Stimulated activated CD8-positive, alpha-beta memory T cell treated with anti-CD3 and anti-CD28 coated beads, Interleukin-4, amount 100 ng/mL, for 4 hours (primary cell): ENCODE measurements at places on chromosomes 2 and 18.

- DNase-seq = no peak
These were observed 194.8 kb upstream of the GULP1 start for GRCh38 chr2:188096910-188097309.

DNA sequence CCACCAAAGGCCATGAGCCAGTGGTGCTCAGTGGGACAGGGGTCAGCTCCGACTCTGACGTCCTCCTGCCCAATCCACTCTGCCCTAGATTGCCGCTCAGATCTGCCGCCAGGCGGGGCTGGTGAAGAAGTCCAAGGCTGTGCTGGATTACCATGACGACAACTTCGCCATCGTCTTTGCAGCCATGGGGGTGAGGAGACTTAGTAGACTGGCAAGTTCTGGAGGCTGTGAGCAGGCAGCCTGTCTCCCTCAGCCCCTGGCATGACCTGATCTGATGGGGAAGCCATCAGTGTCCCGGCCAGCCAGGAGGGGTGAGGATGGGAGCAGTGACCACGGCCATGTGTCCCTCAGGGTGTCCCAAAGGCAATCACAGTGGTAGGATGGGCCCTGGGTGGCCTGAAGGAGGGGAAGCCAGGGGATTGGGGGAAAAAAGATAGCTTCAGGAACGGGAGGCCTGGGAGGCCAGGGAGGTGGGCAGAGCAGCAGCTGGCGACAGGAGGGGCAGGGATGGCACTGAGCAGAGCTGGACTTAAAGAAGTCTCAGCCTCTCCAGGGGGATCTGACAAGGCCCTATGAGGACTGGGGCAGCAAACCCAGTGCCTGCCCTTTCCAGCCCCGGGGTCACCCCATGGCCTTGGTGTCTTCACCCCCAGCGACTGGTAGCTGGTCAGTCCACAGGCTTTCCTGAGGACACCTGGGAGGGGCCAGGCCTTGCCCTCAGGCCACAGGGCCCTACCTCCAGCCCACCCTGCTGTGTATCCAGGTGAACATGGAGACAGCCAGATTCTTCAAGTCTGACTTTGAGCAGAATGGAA, 17.4 kb upstream of the ANKRD53 start:
- no peak for DNase-seq

DNA sequence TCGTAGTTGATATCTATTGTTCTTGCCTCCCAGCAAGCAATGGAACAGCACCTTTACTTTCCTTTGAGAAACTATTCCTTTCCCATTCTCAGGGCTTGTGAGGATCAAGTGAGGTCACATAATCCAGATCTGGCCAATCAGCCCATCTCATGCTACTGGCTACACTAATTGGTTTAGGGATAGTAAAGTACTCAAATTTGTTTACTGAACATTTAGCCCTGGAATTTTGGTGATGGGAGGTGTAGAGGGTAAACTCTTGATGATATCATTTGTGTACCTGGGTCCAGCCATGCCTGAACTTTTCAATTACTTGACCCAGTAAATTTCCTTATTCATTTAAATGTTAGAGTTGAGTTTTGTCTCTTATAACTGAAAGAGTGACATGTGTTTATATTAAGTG, 195.8 kb upstream of the TNP1 start:
- no peak for DNase-seq

DNA sequence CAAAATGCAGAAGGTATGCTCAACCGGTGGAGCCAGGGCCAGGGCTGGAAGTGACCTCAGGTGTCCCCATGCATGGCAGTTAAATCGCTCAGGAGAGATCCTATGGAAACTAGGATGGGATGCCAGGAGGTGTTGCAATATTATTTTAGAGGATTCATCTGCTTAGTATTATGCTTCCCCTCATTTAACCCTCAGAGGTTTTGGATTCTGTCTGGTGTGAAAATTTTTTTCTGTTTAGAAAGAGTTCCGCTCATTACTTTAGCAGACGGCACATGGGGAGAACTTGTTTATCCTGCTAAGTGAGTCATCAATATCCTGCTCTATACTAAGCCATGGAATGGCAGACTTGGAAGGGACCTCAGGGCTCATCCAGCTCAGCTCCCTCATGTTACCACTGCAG, 42.5 kb downstream of the TRIB2 start:
- no peak for DNase-seq
